Posterior vena cava (tissue), 2 donors: ENCODE measurements at places on chromosomes 1 and 21.

DNA sequence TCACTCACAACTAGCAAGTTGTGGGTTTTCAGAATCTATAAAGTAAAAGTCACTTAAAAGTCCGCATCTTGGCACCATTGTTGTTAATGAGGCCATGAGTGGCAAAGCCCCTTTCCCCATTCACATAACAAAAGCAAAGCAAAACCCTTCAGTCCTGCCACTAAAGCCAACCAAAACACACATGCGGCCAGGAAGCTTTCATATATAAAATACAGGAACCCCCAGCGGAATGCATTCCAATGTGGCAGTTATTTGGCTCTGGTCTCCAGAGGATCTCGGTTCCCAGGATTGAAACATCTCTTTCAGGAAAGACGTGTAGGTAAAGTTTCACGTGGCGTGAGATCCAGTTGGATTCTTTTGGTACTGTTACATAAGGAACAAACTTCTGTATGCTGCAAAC is 2.5 kb upstream of the LBR start:
- DNase-seq, result no peak

- no peak for DNase-seq
These were observed 100.8 kb downstream of the SIK1 start for GRCh38 chr21:43325968-43326715.

DNA sequence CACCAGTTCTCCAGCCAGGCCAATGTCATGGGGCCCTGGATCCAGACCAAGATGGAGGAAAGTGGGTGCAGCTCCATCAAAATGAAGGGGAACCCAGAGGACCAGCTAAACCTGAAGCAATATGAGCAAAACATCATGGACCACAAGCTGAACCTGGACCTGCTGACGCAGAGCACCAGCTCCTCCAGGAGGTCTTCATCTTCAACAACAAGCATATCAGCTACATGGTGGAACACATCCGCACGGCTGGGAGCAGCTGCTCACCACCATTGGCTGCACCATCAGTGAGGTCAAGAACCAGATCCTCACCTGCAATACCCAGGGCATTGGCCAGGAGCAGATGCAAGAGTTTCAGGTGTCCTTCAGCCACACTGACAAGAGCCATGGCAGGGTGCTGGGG is 13.7 kb upstream of the EPHA10 start:
- DNase-seq, result no peak

GRCh38 chr1:38175121-38175520 is 128.5 kb upstream of the POU3F1 start:
- DNase-seq, result no peak

- DNase-seq, result no peak
These were observed 65.4 kb downstream of the LUZP1 start for GRCh38 chr1:23103001-23103889.

DNA sequence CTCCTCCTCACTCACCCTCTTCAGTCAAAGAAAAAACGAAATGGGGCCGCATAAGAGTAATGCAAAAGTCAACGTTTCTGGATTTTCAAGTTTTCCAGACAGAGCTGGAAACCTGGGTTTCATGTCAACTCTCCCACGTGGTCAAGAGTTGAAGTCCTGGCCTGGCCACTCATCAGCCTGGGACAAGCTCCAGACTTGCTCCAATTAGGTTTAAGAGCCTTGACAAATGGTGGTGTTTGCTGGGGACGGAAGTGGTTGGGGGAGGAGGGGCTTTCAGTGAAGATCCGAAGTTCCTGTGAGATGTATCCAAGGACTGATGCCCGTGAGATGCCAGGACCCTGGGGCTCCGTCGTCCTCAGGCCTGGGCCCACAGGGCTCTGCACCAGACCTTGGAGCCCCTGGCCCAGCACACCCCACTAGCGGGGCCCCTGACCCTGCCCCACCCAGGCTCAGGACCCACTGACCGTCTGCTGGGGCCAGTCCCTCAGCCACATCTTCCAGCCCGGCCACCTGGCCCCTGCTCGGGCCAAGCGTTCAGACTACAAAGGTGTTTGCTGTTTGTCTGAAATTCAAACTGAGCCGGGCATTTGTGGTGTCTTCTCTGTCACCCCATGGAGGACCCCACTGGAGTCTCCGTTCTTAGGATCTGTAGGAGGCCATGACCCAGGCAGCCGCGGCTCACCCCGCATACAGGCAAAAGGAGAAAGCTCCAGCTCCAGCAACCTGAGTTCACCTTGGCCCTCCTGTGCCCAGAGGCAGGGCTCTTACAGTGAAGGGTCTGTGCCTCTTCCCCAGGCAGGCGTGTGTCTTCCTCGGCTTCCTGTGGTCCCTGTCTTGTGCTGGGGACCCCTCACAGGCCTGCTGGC is 53.3 kb downstream of the SIK1 start:
- DNase-seq, result no peak

DNA sequence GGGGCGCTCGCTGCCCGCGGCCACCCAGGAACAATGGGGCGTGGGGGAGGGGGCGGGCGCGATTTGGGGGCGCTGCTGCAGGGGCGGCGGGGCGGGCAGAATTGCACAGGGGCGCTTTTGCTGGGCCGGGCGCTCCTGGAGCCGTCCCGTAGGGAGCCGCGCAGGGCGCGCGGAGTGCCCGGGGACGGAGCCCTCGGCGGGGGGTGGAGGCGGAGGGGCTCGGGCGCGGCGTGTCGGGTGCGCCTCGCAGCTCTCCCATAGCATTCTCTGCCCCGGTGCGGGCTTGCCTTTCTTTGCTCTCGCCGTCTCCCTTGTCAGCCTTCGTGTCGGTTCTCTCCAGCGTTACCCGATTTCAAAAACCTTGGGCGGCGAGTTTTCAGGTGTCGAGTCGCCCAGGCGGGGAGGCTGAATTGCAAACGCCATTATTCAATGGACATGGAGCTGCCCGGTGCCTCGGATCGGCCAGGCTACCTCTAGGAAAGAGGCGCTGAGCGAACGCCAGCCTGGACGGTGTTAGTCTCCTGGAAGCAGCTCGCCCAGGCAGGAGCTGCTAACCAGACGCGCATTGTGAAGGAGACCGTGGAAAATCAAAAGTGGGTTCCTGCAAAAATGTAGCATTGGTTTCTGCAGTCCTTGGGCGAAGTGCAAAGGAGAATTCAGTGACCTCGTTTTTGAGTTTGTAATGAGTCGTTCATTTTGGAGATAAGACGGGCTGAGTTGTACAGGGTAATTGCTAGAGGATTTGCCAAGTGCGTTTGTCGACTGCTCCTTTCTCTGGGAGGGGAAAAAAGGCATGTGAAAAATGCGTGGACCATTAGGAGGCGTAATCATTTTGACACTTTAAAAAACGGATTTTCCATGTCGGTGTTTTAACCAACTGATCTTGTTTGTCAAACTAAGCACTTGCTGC is 626 bp downstream of the CXADR start:
- DNase-seq, result no peak
